ENCODE measurements at places on chromosomes 7 and 10.

DNA sequence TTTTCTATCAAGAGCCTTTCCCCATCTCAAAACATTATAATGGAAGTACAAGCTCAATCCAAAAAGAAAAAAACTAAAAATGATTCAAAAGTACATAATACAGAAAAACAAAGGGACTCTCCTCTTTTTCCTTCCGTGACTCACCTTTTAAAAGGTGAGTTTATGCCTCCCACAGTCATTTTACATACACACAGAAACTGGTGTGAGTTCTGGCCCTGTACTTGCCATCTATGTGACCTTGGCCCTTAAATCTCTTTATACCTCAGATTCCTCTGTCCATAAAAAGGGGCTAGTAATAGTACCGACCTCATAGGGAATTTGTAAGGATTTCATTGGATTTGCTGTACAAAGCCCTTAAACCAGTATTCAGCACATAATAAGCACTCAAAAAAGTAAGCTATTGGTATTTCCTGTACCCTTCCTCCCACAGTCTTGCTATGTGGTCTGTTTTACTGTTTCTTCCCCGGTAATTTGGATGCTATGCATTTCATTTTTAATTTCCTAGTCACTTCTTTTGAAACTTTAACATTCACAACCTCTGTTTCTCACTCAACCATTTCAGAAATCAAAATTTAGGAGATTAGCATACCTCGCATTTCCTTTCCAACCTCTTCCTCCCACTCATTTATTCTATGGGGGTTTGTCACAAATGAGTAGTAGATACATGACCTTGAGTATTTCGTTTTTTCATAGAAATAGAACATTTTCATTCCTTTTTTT, 39.0 kb downstream of the STK17A start:
- no peak for DNase-seq

DNA sequence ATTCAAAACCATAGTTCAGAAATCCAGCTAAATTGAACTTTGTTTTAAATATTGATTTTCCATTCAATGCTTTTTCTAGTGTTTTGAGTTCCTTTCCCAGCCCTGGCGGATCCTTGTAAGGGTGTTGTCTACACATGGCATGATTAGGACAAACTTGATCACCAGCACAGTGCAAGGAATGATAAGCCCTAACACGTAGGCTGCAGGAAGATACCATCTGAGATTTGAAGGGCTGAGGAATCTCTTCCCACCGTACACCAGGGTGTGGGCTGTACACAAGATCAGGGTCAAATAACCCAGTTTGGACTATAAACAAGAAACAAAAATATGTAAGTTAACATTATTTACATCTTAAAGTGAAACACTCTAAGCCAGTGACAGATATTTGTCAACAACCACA, 27.4 kb downstream of the STEAP4 start:
- DNase-seq, result no peak

DNA sequence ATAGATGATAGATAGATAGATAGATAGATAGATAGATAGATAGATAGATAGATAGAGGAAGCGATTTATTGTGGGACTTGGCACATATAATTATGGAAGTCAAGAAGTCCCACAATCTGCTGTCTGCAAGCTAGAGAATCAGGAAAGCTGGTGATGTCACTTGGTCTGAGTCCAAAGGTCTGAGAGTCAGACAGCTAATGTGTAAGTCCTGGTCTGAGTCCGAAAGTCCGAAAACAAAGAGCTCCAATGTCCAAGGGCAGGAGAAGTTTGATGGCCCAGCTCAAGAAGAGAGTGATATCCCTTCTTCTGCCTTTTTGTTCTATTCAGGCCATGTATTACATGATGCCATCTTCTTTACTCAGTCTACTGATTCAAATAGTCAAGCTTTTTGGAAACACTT, 53.8 kb upstream of the TCF7L2 start:
- no peak for DNase-seq

DNA sequence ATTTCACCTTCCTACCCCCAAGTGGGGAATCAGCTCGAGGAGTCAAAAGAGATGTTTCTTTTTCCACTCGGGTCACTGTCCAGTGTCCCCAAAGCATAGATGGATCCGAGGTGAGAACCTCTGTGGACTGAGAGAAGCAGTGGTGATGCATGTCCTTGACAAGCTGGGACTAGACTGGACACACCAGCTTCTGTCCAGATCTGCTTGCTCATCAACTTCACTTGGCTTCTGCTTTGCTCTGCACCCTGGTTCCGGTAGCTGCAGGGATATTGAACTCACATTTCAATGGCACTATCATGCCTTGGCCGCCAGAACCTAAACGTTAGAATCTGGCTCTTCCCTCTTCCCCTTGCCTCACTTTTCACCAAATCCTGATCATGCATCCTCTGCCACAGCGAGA, 50.3 kb upstream of the CXCL12 start:
- DNase-seq, result no peak

DNA sequence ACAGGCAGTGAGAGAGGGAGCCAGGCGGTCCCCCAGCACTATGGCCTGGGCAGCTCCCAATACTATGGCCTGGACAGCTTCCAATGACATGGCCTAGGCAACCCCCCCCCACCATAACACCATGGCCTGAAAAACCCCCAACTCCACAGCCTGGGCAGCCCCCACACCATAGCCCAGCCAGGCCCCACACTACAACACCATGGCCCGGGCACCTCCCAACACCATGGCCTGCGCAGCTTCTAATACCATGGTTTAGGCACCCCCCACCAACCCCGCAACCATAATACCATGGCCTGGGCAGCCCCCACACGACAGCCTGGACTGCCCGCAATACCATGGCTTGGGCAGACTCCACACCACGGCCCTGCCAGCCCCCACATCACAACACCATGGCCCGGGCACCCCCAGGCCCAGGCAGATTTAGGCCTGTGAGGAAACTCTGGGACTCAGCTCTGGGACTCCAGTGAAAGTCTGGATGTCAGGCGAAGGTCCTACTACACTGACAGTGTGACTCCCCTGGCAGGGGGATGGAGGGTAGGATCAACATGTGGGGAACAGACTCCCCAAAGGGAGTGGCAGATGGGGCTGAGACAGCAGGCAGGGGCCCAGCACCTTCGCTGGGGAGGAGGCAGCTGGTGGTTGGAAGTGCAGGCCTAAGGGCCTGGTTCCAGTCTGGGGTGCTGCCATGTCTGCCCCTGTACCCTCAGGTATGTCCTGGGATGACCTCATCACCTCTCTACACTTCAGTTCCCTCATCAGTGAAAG, 8.7 kb downstream of the CPXM2 start:
- DNase-seq, result no peak
